Karpas-422 (cell line): ENCODE measurements at places on chromosomes 7 and 10.

- DNase-seq: no peak
- H3K4me3 ChIP-seq: no peak overlapping the region
- no peak overlapping the region for H3K27ac ChIP-seq
- no peaks in the 10 kb centered on the region for H3K4me1 ChIP-seq
- no peaks in the 10 kb centered on the region for H3K36me3 ChIP-seq
Measured at GRCh38 chr7:123096434-123096833, 100.9 kb upstream of the TAS2R16 start.

- DNase-seq: no peak
- no peak overlapping the region for H3K4me3 ChIP-seq
- no peak overlapping the region for H3K27ac ChIP-seq
- no peaks in the 10 kb centered on the region for H3K27me3 ChIP-seq
- H3K4me1 ChIP-seq: no peaks in the 10 kb centered on the region
Measured at GRCh38 chr10:23403719-23404118, 35.2 kb upstream of the OTUD1 start.

- no peak for DNase-seq
- no peaks in the 10 kb centered on the region for H3K36me3 ChIP-seq
- no peak overlapping the region for H3K4me3 ChIP-seq
- no peaks in the 10 kb centered on the region for H3K27me3 ChIP-seq
- H3K4me1 ChIP-seq: no peaks in the 10 kb centered on the region
Measured at GRCh38 chr7:132009778-132010177, 453.4 kb upstream of the PODXL start.

- H3K27me3 ChIP-seq: no peaks in the 10 kb centered on the region
- no peaks in the 10 kb centered on the region for H3K4me1 ChIP-seq
- no peak overlapping the region for H3K4me3 ChIP-seq
- DNase-seq: no peak
Measured at GRCh38 chr7:18754766-18755165, 259.2 kb downstream of the HDAC9 start.

- no peaks in the 10 kb centered on the region for H3K36me3 ChIP-seq
- no peak for DNase-seq
- no peak overlapping the region for H3K4me3 ChIP-seq
- H3K27ac ChIP-seq: no peak overlapping the region
- H3K27me3 ChIP-seq: no peaks in the 10 kb centered on the region
Measured at GRCh38 chr7:40848541-40849221, 713.9 kb downstream of the SUGCT start.

DNA sequence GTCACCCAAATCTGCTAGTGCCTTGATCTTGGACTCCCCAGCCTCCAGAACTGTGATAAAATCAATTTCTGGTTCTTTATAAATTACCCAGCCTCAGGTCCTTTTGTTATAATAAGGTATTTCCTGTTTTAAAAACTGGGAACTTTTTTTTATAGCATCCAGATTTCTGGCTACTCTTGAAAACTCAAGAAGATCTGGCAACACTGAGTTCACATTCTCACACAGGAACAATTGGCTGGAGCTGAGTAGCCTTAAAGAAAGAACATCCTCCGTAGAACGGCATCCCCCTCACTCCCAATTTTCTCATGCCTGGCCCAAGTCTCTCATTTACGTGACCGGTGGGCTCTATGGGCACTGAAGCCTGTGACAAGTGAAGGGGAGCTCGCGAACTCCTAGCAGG lies 47.1 kb downstream of the SLC35G1 start:
- H3K4me3 ChIP-seq: no peak overlapping the region
- H3K27me3 ChIP-seq: no peaks in the 10 kb centered on the region
- H3K36me3 ChIP-seq: no peaks in the 10 kb centered on the region
- no peak overlapping the region for H3K27ac ChIP-seq
- DNase-seq: no peak
- H3K4me1 ChIP-seq: no peaks in the 10 kb centered on the region

GRCh38 chr10:116845823-116846222 lies 3.5 kb upstream of the ENO4 start:
- H3K36me3 ChIP-seq: no peaks in the 10 kb centered on the region
- H3K4me3 ChIP-seq: no peak overlapping the region
- H3K27me3 ChIP-seq: no peaks in the 10 kb centered on the region
- no peak for DNase-seq

GRCh38 chr7:22876986-22877729 lies 54.5 kb upstream of the TOMM7 start:
- H3K27me3 ChIP-seq: no peaks in the 10 kb centered on the region
- no peak for DNase-seq
- no peak overlapping the region for H3K27ac ChIP-seq
- H3K4me3 ChIP-seq: no peak overlapping the region

GRCh38 chr7:41820111-41820671 lies 117.3 kb upstream of the INHBA start:
- no peak overlapping the region for H3K4me3 ChIP-seq
- no peaks in the 10 kb centered on the region for H3K27me3 ChIP-seq
- no peak overlapping the region for H3K27ac ChIP-seq
- no peaks in the 10 kb centered on the region for H3K4me1 ChIP-seq
- DNase-seq: no peak
- no peaks in the 10 kb centered on the region for H3K36me3 ChIP-seq

- no peaks in the 10 kb centered on the region for H3K27me3 ChIP-seq
- no peaks in the 10 kb centered on the region for H3K36me3 ChIP-seq
- peak overlapping the region; percentile 42; the same call in 1 of the 2 replicates for H3K4me3 ChIP-seq
- peaks cover 20% of the 10 kb centered on the region for H3K4me1 ChIP-seq
- DNase-seq: no peak
- no peak overlapping the region for H3K27ac ChIP-seq
Measured at GRCh38 chr10:11631890-11632587, 20.6 kb upstream of the USP6NL start.

- no peak overlapping the region for H3K4me3 ChIP-seq
- H3K36me3 ChIP-seq: no peaks in the 10 kb centered on the region
- no peak for DNase-seq
- H3K27ac ChIP-seq: no peak overlapping the region
Measured at GRCh38 chr10:127441350-127442219, 107.5 kb upstream of the NPS start.

GRCh38 chr10:90856964-90857634 lies 740 bp downstream of the HTR7 start:
- no peak overlapping the region for H3K27ac ChIP-seq
- H3K27me3 ChIP-seq: no peaks in the 10 kb centered on the region
- H3K4me1 ChIP-seq: no peaks in the 10 kb centered on the region
- no peaks in the 10 kb centered on the region for H3K36me3 ChIP-seq

GRCh38 chr10:132229834-132230556 lies 43.2 kb downstream of the DPYSL4 start:
- no peaks in the 10 kb centered on the region for H3K36me3 ChIP-seq
- H3K27ac ChIP-seq: no peak overlapping the region
- no peaks in the 10 kb centered on the region for H3K27me3 ChIP-seq
- H3K4me3 ChIP-seq: no peak overlapping the region

DNA sequence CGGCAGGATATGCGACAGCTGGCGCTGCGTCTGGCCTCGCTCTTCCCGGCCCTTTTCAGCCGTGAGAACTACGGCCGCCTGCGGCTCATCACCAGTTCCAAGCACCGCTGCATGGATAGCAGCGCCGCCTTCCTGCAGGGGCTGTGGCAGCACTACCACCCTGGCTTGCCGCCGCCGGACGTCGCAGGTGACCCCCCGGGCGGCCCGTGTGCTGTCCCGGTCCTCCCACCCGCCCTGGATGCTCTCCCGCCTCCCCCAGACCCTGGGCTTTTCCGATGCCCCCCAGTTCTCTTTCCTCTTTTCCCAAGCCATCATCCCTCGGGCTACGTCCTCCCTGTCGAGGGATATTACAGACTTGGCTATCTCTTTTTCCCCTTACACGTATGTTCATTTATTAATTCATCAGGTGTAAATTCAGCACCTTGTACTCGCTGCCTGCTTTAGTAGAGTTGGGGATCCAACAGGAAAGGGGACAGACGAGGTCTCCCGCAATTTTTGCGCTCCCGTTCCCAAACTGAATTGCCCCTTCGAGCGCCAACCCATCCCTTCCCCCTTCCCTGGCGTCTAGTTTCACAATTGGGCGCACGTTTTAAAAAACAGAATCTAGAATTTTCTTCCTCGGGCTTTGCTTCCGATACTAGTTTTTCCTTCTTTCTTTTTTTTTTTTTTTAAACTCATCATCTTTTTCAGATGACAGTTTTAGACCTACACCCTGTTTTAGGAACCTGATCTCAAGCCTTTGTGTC lies 846 bp downstream of the MINPP1 start:
- DNase-seq: peak; percentile 67
- H3K4me1 ChIP-seq: peaks cover 24% of the 10 kb centered on the region
- peaks cover 11% of the 10 kb centered on the region; the same call in 1 of the 2 replicates for H3K36me3 ChIP-seq

- H3K27ac ChIP-seq: no peak overlapping the region
- no peaks in the 10 kb centered on the region for H3K27me3 ChIP-seq
- H3K4me1 ChIP-seq: peaks cover 9% of the 10 kb centered on the region
- H3K4me3 ChIP-seq: no peak overlapping the region
Measured at GRCh38 chr7:129386506-129386905, 47.7 kb upstream of the STRIP2 start.

GRCh38 chr10:819326-819725 lies 112.2 kb downstream of the LARP4B start:
- peaks cover 64% of the 10 kb centered on the region for H3K36me3 ChIP-seq
- H3K27ac ChIP-seq: no peak overlapping the region
- no peak overlapping the region for H3K4me3 ChIP-seq
- H3K27me3 ChIP-seq: no peaks in the 10 kb centered on the region
- H3K4me1 ChIP-seq: no peaks in the 10 kb centered on the region
- DNase-seq: no peak

DNA sequence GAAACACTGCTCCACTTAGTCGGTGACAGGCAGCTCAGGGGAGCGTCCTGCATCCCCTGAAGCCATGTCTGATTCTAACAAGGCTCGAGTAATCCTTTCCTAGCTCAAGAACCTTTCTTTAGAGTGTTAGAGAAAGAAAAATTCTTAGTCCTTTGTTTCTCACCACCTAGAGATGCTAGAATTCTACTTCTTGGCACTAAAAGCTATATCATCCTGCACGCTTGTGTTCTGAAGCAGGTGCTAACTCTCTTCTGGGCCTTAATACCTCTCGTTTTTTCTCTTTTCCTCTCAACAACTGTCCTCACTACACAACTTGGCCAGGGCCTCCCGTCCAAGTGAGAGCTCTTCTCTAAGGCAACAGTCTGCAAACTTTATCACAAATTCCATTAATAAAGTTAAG lies at the start of gene LYZL2:
Gene LYZL2 (minus strand): TSS at position 101 of the 400 bp plus-strand sequence. CDS start 2,838 bp downstream, outside the sequence.
- H3K4me1 ChIP-seq: no peaks in the 10 kb centered on the region
- DNase-seq: no peak
- H3K4me3 ChIP-seq: no peak within 1 kb of the TSS
- no peaks in the 10 kb centered on the region for H3K27me3 ChIP-seq

DNA sequence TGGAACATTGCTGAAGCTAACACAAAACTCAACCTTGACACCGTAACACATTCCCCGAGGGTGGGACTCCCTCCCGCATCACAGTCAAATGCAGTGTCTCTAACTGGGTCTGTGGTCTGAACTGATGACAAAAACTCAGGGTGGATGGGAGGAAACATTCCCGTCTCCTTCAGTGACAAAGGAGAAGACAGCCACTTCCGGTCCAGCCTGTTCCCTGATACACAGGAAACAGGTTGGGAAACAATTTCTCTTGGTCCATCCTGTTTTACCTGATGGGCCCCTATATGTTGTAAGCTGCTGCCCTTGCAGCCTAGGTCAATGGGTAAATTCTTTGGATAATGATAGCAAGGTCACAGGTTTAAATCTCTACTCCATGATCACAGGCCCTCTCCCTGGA lies 20.4 kb downstream of the SLC13A4 start:
- DNase-seq: no peak
- no peak overlapping the region for H3K27ac ChIP-seq
- no peak overlapping the region for H3K4me3 ChIP-seq
- no peaks in the 10 kb centered on the region for H3K36me3 ChIP-seq
- no peaks in the 10 kb centered on the region for H3K27me3 ChIP-seq

- H3K36me3 ChIP-seq: no peaks in the 10 kb centered on the region
- H3K4me1 ChIP-seq: no peaks in the 10 kb centered on the region; the same call in 1 of the 2 replicates
- no peaks in the 10 kb centered on the region for H3K27me3 ChIP-seq
- DNase-seq: no peak
- H3K27ac ChIP-seq: no peak overlapping the region
- no peak overlapping the region for H3K4me3 ChIP-seq
Measured at GRCh38 chr7:141225916-141226618, 152.2 kb downstream of the TMEM178B start.
